Kidney (tissue), 22 donors: ENCODE measurements at places on chromosomes 3 and 15. TPM values are rescaled to one million over a fixed set of nuclear protein-coding genes. Genes with fewer than 3 reads are reported as not detected.

DNA sequence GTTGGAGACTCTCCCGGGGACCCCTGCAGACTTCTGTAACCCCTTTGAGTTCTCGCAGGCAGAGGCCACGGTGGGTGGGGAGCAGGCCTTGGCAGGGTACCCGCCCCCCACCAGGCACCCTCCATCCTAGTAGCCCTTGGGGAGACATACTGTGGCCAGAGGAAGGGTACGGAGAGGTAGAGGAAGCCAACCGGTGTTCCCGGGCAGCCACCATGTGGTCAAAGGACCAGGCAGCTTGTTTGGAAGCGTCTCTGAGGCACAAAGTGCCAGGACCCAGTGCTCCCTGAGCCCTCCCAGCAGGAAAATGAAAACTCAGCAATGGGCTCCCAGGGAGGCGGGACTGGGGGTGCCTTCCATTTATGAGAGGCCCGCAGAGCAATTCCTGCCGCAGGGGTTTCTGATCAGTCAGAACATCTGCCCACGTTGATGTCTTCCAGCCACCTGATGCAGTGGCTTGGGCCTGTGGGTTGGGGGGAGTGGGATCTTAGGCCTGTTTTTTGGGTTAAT, 53.0 kb upstream of the CGNL1 start:
- DNase-seq: no peak
- H3K27me3 ChIP-seq: no peaks in the 10 kb centered on the region
- H3K27ac ChIP-seq: no peak overlapping the region
- peaks cover 10% of the 10 kb centered on the region for H3K4me1 ChIP-seq
- no peaks in the 10 kb centered on the region for H3K36me3 ChIP-seq

DNA sequence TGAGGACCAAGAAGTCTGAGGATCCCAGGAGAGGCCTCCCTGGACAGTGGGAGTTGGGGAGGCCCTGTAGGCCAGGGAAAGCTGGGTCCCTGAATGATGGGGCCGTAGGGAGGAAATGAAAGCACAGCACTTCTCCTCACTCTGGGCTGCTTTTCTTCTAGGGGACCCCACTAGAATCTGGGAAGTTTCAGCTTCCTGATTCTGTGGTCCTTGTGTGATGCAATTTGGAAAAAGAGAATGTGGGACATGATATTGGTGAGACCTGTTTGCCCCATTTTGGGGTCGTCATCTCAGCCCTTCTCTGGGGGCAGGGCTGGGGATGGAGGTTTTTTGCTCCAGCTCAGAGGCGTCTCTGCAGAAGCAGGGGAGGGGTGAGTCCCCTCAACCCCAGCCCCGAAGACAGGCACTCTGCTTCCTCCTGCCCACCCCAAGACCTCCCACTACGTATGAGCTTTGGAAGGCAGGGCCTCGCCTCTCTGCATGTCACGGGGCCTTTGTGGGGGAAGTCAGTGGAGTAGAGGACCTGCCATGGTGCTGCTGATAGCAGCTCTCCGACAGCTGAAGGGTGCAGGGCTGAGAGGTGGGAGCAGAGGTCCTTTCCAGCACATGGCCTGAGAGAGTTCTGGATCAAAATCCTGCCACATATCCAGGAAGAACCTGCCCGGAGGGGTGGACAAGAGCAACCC, 1.5 kb upstream of the SNX22 start:
- no peak overlapping the region for H3K27ac ChIP-seq
- peaks cover 2% of the 10 kb centered on the region for H3K27me3 ChIP-seq
- H3K4me3 ChIP-seq: no peak overlapping the region
- peaks cover 5% of the 10 kb centered on the region for H3K36me3 ChIP-seq

DNA sequence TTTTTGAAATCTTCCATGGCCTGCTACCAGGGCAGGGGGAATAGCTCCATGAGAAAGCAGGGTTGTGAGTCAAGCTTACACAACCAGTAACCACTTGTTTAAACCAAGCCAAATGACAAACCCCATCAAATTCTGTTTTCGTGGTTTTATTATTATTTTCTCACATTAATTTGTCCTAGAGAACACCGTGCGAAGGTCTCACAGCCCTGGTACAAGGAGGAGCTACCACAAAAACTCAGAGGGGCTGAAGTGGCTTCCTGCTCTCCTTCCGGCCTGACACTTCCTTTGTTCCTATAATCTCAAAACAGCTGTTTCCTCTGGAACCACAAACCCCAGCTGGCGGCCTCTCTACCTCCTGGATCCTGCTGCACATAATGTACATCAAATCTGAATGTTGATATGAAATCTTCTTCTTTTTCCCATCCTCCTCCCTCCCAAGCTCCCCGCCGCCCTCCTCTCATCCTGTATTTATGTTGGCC, 375.9 kb downstream of the MCTP2 start:
- no peaks in the 10 kb centered on the region for H3K36me3 ChIP-seq
- H3K4me3 ChIP-seq: no peak overlapping the region
- peak; percentile 71 for DNase-seq
- no peaks in the 10 kb centered on the region for H3K4me1 ChIP-seq
- no peak overlapping the region for H3K27ac ChIP-seq

Gene GBE1
- polyA plus RNA-seq: 29.3 TPM

DNA sequence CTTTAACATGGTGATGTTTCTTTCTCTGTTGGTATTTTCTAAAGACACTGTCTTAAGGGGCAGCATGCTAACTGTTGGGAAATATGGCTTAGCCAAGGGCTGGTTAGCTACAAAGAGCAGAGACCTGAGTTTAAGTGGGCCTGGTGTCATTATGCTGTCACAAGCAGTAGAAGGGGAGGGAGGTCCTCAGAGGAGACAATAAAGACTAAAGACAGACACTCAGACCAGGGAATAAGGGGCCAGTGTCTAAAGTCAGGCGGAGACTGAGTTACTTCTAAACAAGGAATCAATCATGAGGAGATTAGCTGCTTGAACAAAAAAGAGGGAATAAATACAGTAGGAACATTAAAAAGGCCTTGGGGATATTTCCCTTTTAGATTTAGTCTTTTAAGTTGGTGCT, 142.7 kb upstream of the DPPA4 start:
- no peaks in the 10 kb centered on the region for H3K27me3 ChIP-seq
- H3K36me3 ChIP-seq: no peaks in the 10 kb centered on the region
- no peaks in the 10 kb centered on the region for H3K4me1 ChIP-seq
- no peak for DNase-seq

- H3K27me3 ChIP-seq: no peaks in the 10 kb centered on the region
- H3K27ac ChIP-seq: no peak overlapping the region
- no peak overlapping the region for H3K4me3 ChIP-seq
- no peaks in the 10 kb centered on the region for H3K36me3 ChIP-seq
- no peak for DNase-seq
- H3K4me1 ChIP-seq: no peaks in the 10 kb centered on the region
These were observed 27.4 kb upstream of the BOC start for GRCh38 chr3:113183748-113184661.

GRCh38 chr3:135268941-135269532, 474.0 kb downstream of the EPHB1 start:
- no peaks in the 10 kb centered on the region for H3K4me1 ChIP-seq
- H3K36me3 ChIP-seq: no peaks in the 10 kb centered on the region
- DNase-seq: no peak
- no peak overlapping the region for H3K27ac ChIP-seq
- no peak overlapping the region for H3K4me3 ChIP-seq

DNA sequence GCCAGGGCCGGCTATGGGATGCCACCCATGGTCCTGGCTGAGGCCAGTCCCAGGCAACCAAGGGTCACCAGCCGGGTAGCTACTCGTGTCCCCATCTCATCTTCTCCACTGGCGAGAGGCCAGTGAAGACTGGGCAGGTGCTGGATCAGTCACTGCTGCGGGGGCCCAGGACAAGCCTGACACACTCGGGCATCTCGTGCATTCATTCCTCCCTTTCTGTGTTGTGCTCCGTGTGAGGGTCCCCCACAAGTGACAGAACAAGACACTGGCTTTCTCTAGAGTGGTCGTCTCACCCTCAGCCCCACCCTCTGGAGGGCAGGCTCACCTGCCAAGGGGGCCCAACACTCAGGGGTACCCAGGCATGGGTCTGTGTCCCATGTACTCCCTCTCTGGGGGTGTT, 48.4 kb downstream of the ROPN1B start:
- no peak overlapping the region for H3K27ac ChIP-seq
- DNase-seq: no peak
- H3K27me3 ChIP-seq: no peaks in the 10 kb centered on the region

Gene ADAMTS7
- 0.82 TPM for polyA plus RNA-seq

Gene MNS1
- polyA plus RNA-seq: 6.9 TPM

DNA sequence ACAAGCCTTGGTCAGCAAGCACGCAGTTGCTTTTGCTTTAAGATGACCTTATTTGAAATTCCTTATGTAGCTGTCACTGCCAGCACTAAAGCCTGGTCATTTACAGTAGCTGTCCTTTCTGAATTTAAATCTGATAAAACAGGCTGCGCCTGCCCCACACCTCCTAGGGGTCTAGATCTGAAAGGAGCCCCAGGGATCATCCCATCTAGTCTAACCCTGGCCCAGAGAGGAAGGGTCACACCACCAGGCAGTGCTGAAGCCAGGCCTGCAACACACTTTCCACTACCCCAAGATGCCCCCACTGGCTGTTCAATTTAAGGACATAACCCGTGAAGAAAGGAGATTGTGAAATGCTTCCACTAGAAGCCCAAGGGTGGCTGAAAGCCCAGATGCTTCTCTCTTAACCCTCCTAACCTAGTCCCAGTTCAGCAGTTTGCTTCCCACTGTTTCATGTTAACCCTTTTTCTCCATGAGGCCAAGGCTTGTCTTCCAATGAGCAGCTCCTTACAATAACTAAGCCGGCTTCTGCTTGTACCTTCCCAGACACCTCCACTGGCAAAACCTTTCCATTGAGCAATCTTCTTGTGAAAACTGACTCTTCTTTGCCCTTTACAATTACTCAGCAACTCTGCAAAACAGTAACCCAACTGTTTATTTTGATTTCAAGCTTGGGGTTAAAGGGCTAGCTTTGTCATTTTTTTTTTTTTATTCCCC, 198.9 kb upstream of the LPP start:
- H3K27me3 ChIP-seq: no peaks in the 10 kb centered on the region
- peak overlapping the region; percentile 16 for H3K27ac ChIP-seq
- H3K36me3 ChIP-seq: no peaks in the 10 kb centered on the region
- no peak overlapping the region for H3K4me3 ChIP-seq
- peaks cover 7% of the 10 kb centered on the region for H3K4me1 ChIP-seq
- DNase-seq: peak; percentile 22

Gene SLC9C1
- polyA plus RNA-seq: 0.09 TPM

GRCh38 chr3:134609821-134610431, 40.9 kb downstream of the KY start:
- no peaks in the 10 kb centered on the region for H3K27me3 ChIP-seq
- H3K4me3 ChIP-seq: no peak overlapping the region
- no peak overlapping the region for H3K27ac ChIP-seq
- no peaks in the 10 kb centered on the region for H3K4me1 ChIP-seq
- H3K36me3 ChIP-seq: no peaks in the 10 kb centered on the region

DNA sequence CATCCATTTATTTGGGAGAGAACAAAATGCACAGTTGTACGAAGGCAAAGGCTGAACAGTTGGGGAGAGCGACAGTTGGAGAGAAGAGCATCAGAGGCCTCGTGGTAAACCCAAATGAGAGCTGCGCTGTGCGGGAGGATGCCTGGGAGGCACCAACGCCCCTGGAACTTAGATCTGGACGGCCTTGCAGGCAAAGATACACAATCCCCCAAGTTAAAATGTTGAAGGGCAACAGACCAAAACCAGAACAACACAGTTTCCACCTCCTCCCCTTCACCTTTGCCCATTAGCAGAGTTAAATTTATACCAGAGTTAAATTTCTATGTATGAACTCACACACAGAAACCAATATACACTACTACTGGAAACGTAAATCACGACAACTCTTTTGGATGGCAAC, 339.6 kb downstream of the RORA start:
- no peaks in the 10 kb centered on the region for H3K27me3 ChIP-seq
- no peaks in the 10 kb centered on the region for H3K36me3 ChIP-seq
- peak; percentile 82 for DNase-seq
- no peak overlapping the region for H3K27ac ChIP-seq
- peaks cover 24% of the 10 kb centered on the region for H3K4me1 ChIP-seq
- no peak overlapping the region for H3K4me3 ChIP-seq

Gene GNL3
- polyA plus RNA-seq: 27.9 TPM

Gene SAMD7
- polyA plus RNA-seq: not detected
